ENCODE measurements at places on chromosomes 2 and 18.

DNA sequence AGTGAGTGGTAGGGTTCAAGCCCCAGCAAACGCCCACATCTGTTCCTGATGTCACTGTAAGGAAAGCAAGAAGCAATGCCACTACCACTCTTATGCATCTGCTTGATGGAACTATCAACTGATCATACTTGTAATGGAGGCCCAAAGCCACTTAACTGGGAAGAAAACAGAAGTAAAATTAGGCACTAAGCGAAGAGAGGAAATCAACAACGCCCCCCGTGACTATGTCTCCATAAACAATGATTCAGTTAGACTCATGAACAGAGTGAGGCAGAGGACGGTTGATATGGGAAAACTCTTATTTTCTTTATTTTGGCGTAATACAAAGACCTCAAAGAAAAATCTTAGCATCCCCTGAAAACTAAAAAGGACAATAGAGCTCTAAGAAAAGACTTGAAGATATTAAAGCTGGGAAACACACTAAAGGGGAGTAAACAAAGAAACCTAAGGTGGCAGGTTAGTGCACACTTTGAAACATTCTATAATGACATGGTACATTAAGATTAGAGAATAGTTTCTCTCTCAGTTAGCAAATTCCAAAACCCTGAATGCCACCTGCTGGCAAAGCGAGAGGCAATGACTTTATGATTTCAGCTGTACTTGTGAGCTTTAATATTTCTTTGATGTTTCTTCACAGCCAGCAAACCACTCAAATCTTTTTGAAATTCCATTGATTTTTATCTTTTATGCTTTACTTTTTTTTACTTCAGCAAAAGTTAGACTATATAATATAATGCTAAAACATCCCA is 86.5 kb downstream of the LRP2 start:
- DNase-seq: no peak

- no peak for DNase-seq
Observed at GRCh38 chr2:197711578-197711977, 6.4 kb downstream of the MARS2 start.

DNA sequence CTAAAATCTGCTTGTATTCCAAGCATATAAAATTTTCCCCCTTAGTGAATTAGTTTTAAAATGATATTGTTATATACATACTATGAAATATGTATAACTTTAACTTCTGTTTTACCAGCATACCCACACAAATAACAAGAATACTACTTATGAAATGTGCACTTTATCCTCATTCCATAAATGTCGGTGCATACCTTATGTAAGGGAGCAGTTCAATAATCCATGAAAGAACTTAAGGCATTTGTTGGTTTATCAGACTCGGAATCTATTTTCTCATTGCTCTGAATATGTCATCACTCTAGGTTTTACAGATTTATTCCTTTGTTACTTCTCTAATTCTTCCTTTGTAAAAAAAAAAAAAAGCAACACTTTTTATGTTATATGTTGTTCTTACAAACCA is 12.5 kb upstream of the MFF start:
- no peak for DNase-seq

GRCh38 chr2:143321994-143322393 is 192.8 kb downstream of the ARHGAP15 start:
- no peak for DNase-seq

GRCh38 chr18:70578480-70578879 is 289.6 kb downstream of the SOCS6 start:
- DNase-seq: no peak

GRCh38 chr2:19989342-19989666 is 601 bp downstream of the WDR35 start:
- DNase-seq: no peak

DNA sequence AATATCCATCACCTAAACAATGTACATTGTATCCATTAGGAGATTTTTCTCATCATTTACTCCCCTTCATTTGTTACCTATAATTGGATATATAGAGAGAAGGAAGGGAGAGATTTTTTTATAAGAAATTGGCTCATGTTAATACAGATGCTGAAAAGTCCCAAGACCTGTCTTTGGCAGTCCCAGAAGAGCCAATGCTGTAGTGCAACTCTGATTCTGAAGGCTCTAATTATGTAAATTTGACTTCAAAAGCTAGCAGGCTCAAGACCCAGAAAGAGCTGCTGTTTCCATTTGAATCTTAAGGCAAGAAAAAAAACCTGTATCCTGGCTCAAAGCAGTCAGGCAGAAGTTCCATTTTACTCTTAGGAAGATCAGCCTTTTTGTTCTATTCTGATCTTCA is 1245.5 kb upstream of the FAM98A start:
- DNase-seq: no peak

DNA sequence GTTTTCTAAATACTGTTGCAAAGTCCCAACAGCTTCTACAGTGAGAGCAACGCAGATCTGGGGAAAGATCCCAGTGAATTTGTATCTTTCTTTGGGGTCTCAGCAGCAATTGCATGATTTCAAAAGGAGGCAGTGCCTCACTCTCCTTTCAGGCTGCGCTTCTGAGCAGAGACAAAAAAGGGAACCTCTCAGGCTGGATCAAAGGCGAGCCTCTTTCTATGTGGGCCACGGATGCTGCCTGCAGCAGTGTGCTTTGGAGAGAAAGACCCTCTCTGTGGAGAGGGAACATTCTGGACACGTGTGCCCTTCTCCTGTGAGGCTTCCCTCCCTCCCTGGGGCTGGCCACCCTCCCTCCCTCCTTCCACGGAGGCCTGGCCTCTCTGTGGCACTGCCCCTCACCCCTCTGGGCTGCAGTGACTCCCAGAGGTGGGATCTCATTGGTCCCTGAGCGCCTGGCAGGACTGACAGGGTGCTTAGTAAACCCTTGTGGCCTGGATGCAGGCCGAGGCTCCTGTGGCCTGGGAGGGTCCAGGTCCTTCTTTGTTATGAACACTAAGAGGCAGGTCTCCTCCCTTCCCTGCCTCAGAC is 21.6 kb upstream of the PDIA6 start:
- DNase-seq: no peak

DNA sequence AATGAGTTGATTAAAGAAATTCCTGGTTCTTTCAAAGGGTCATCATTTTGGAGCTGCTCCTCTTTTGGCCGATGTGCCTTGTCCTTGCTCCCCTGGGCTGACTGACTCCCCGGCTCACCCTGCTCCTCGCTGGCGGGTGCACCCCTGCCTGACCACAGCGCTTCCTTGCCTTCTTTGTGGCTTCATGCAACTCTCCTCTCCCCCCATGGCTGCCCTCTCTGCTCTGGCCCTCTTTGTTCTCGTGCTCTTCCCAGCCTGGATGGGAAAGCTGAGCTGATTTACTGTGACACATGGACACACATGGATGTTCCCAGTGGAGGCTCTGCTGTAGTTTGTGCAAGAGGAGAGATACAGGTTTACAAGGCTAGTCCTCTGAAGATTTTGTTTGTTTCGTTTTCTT is 234.6 kb downstream of the HAUS1 start:
- DNase-seq: no peak

DNA sequence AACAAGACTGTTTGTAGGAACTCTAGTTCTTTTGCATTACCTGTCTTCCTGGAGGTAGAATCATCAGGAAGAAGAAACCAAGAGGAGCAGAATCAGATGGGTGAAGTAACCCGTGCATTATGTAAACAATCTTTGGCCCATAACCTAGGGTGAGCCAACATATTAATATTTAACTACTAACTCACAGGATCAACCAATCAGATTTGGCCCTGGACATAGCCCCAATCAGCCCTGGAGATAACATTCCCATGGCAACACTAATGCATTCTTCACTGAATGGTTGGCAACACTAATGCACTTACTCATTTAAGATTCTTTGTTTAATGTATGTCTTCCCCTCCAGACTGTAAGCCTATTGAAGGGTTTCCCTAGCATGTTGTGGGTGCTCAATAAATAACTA is 72.0 kb upstream of the CTAGE1 start:
- DNase-seq: no peak

DNA sequence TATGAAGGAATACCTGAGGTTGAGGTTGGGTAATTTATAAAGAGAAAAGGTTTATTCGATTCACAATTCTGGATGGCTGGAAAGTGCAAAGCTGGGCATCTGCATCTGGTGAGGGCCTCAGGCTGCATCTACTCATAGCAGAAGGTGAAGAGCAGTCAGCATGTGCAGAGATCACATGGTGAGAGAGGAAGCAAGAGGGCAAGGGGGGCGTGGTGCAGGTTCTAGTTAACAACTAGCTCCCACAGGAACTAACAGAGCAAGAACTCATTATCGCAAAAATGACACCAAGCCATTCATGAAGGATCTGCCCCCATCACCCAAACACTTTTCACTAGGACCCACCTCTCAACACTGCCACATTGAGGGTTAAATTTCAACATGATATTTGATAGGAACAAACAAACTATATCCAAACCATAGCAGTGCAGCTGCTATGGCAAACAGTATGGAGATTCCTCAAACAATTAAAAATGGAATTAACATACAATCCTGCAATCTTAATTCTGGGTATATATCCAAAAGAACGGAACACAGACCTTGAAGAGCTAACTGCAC is 72.8 kb upstream of the LDLRAD4 start:
- no peak for DNase-seq

DNA sequence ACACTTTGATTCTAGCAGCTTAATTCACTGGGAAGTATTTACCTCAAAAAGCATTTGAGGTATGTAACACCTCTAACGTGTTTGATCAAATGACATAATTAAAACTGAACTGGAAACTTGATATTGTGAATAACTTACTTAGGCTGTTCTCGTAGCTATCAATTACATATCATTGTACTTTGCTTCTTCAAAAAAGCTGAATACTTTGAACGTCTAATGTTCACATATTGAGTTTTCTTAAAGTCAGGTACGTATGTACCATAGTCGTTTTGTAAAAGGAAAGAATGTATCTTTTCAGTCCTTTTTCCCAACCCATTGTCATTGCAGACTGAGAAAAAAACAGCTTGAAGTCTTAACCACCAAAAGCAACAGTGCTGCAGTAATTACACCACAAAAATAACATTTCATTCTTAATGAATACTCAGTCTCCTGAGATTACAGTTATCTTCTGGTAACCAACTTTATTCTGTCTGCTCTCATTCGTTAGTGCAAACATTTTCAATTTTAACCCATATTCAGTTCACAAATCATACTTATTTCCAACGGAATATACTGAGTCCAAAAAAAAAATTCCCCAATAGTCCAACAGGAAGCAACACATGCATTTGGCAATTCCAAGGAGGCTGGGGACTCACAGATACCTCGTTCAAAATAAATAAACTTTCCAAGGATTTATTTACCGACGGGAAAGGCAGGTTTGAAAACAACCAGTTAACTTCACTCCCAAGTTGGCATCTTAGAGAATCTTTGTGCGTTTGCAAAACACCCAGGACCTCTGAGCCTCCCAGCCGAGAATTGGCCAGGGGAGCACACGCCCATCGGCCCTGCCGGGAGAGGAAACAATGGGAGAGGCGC is 1.1 kb downstream of the CHN1 start:
- DNase-seq: no peak

- no peak for DNase-seq
Observed at GRCh38 chr18:76672627-76673026, 149.7 kb upstream of the ZNF236 start.

DNA sequence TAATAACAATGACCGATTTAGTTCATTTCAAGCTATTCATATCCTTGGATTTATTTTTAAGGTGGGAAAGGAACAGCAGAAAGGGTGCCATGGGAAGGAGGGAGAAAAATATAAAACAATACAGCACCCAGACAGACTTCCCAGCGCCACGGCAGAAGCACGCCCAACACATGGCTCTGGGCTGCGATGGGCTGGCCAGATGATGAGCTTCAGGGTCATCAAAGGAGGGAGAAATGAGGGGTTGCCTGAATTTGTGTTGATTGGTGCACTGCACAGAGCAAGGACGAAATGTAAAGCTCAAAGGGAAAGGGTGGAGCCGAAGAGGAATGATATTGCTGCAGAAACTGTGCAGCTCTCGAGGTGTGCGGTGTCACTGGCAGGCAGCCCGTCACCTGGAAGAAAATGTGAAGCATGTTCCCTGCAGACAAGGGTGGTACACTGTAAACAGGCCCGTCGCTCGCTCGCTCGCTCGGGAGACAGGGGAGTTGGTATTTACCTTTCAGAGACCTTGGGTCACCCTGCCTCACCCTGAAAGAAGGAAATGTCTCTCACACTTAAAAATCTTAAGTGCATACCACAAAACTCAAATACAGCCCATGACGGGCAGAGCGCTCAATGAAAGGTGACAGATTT is 195.5 kb upstream of the CTAGE1 start:
- no peak for DNase-seq

GRCh38 chr18:27845897-27846296 is 331.0 kb downstream of the CDH2 start:
- DNase-seq: no peak

DNA sequence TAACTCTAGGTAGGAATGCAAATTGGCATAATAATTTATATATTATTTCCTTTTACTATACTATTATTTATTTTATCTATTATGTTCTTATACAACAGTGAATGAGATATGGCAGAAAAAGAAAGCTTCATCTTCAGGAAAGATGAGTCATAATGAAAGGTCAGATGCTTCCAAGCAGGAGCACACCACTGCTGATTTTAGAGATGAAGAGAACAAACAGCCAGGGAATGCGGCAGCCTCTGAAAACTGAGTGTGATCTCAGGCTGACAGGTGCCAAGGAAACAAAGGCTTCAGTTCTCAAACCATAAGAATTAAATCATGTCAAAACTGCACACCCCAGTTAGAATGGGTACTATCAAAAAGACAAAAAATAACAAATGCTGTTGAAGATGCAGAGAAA is 149.0 kb downstream of the CCDC178 start:
- DNase-seq: no peak

GRCh38 chr18:28504066-28504465 is 327.1 kb upstream of the CDH2 start:
- DNase-seq: no peak

DNA sequence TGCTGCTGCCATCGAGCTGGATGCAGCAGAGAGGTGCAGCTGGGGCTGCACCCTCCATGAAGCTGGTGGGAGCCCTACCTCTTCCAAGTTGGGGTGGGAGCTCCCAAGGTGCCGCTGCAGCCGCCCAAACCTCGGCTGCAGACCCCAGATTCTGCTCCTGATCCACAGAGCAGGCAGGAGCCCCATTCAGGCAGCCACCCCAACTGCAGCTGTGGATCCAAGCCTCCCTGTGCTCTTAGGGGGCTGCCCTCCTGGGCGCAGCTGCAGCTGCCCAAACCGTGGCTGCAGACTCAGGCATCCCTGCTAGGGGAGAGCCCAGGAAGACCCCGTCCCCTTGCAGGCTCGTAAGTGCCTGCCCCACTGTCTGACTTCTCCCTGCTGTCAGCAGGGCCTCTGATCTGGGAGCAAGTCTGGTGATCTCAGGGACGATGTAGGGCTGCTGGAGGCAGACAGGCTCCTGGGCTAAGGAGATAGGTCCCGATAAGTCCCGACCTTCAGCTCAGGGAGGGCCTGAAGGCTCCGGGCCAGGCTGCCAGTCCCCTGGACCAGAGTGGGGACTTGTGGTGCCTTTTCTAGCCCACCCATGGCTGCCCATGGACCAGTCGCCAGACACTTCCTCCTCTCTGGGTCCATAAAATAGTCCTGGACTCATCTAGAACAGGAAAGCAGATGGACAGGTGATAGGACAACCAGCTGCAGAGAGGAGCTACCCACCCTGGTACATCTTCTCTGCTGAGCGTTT is 767.1 kb upstream of the CDH7 start:
- no peak for DNase-seq

GRCh38 chr2:189369566-189369965 is 71.7 kb upstream of the WDR75 start:
- no peak for DNase-seq

GRCh38 chr2:174586418-174587295 is 10.9 kb downstream of the WIPF1 start:
- no peak for DNase-seq

All from NCI-H524 treated with DMSO at 0.1 percent for 48 hours (cell line).